GM06990 (cell line): ENCODE measurements at places on chromosomes 6 and 20.

GRCh38 chr6:120992257-120992656 is 342.0 kb downstream of the TBC1D32 start:
- no peak for DNase-seq

- DNase-seq: no peak
Measured at GRCh38 chr20:51899674-51900073, 97.4 kb upstream of the SALL4 start.

DNA sequence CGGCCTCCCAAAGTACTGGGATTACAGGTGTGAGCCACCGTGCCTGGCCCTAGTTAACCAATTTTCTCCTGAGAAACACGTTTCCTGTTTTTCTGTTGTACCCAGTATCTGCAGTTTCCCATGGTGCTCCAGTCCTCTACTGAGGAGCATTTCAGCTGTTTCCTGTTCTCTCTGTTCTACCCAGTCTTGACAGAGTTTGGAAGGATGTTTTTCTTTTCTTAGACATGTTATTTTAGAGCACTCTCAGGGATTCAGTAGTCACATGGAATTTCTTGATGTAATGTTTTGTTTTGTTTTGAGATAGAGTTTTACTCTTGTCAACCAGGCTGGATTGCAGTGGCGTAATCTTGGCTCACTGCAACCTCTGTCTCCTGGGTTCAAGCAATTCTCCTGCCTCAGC is 129.8 kb upstream of the TIAM2 start:
- DNase-seq: no peak

- DNase-seq: no peak
Measured at GRCh38 chr6:17271628-17272027, 9.5 kb upstream of the RBM24 start.

DNA sequence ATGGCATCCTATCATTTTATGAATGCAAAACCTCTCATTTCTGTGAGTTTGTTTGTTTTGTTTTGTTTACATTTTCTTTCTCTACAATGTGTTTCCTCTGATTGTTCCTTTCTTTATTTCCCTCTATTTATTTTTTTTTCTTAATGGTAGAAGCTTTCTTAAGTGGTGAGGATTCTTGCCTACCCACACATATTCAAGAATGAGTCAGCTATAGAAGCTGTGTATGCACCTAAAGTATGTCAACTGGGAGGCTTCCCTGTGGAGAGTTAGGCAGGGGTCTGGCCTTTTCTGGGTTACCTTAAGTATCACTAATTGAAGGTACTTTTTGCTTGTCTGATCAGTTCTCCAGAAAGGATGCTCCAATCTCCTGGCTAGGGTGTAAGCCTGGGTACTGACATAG is 354.0 kb downstream of the ESR1 start:
- DNase-seq: no peak
